ENCODE measurements at places on chromosomes 7 and 10.

- no peak for DNase-seq
Measured at GRCh38 chr7:2478399-2478785, 2.2 kb upstream of the GRIFIN start.

- no peak for DNase-seq
Measured at GRCh38 chr10:8144496-8144895, 90.0 kb downstream of the GATA3 start.

- no peak for DNase-seq
Measured at GRCh38 chr10:60934215-60935175, 9.5 kb downstream of the RHOBTB1 start.

DNA sequence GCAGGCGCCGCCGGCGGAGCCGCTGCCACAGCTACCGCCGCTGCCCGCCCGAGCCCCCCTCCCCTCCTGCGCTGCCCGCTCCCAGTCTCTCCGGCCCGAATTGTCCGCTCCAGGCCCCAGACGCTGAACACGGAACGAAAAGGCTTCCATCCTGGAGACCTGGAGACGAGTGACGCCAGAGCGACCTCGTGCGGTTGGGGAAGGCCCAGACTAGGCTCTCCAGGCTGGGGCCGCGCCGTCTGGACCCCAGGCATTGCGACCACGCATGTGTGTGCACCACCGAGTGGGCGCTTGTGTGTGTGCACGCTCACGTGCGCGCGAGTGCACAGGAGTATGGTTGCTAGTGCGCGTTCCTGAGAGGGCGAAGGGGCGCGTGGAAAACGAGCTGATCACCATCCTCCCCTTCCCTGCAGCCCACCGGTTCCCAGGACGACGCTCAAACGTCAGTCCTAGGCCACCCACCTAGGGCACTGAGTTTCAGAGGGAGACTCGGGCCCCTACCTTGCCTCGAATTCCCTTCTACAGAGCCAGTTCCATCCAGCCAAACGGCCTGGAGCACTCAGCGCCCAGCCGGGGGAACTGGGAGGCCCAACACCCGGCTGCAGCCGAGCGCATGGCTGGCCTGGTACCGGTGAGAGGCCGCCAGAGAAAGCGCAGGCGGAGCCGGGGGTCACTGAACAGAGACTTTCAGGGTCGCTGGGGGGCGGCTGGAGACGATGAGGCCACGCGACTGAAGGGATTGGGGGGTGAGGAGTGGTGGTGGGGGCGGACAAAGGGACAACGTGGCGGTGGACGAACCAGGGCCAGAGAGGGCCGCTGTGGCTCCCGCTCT lies 11.6 kb downstream of the LBX1 start:
- DNase-seq: no peak

DNA sequence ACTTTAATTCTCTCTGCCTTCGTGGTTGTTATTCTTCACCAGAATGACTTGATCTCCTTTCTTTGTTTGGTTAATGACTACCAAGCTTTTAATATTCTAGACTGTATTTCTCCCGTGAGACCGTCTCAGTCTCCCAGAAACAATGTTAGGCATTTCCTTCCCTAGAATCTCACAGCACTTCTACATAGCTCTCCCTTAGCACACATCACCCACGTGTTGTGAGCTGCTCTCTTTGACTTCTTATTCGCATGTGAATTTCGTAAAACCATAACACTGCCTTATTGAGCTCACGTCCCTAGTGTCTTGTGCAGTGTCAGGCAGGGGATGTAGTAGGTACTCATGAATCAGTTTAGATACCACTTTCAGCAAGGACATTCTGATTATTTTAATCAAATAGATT lies 57.5 kb upstream of the MGAM2 start:
- no peak for DNase-seq

GRCh38 chr7:50807026-50807730 lies 24.5 kb upstream of the GRB10 start:
- DNase-seq: no peak

DNA sequence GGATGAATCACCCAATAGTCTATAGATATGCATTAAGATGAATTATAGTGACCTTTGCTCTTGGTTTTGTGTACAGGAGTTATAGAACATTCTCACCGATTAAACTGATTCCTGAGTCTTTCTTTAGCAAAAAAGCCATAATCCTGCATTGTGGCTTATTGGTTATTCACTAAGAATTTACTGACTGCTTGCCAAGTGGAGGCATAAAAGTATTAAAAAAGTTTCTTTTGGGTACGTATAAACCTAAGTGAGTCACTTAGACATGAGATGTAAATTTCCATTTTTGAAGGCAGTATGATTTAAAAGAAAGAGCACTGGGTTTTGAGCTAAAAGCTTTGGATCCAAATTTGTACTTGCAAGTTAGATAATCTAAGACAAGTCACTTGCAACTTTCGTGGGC lies 100.7 kb downstream of the CDK6 start:
- no peak for DNase-seq

DNA sequence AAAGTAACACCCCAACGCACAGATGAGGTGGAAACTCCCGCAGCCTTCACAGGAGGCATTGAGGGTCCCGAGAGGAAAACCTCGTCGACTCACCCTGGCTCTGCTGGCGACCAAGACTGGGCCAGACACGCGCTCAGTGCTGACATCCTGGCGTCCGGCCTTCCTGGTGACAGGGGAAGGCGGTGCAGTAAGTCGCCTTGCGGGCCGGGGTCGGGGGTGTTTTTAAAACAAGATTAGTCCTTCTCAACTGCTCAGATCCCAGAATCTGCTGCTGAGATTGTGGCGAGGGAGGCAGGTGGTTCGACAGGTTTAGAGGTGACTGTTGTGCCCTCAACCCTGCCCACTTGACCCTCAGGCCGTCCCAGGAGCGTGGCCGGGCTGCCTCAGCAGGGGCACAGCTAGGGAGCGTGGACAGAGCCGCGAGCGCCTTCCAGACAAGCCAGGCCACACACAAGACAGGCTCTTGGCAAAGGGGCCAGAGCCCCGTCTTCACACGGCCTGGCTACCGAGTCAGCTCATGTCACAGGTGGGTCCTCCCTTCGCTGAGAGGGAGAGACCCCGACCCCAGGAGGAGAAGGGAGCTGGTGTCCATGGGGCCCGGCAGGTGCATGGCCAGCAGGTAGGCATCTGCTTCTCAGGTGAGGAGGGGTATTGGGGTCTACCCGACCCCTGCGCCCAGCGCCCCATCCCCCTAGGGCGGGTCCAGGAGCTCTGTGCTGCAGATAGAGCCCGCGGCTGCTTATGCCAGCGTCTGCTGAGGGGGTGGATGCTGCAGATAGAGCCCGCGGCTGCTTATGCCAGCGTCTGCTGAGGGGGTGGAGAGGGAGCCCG lies 81.6 kb downstream of the DNAJB6 start:
- no peak for DNase-seq

DNA sequence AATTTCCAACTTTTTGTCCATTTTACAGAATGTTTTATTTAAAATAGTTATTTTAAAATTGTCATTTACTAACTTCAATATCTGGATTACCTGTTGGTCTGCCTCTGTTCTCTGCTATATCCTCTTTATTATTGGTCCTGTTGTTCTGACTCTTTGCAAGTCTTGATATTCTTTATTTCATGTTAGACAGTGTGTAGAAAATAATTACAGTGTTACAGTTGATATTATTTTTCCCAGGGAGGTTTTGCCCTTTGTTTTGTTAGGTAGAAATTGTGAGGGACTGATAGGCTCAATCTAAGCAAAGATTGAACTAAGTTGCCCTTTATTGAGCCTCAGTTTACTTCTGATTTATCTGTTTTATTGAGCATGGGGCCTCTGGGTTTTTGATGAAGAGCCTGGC lies 49.4 kb upstream of the CADPS2 start:
- DNase-seq: no peak

DNA sequence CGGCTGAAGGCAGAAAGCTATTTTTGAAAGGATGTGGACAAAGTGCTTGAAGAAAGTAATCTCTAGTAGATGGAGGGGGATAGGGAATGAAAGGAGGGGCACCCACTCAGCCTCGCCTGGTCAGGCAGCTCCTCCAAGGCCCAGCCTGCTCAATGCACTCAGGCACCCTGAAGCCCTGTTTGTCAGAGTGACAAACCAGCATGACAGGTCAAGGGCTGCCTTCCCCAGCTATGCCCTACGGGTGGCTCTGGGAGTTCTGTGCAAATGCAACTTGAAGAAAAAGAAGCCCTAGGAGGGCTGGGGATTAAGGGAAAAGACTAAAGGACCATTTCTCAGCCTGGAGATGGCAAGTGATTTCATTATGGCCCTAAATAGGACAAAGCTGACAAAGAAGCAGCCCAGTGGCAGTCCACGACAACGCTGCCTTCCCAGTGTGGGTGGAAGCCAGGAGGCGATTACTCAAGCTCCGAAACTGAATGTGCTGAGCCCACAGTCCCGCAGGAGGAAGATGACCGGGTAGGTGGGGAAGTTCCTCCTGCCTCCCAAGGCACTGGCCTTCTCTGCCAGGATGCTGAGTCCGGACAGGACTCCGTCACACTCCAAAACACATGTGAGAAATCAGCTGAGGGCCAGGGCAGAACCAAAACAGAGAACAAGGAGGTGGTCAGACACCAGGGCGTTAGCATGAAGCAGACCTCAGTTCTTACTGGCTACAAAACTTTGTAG lies 16.3 kb downstream of the LIPA start:
- DNase-seq: no peak

DNA sequence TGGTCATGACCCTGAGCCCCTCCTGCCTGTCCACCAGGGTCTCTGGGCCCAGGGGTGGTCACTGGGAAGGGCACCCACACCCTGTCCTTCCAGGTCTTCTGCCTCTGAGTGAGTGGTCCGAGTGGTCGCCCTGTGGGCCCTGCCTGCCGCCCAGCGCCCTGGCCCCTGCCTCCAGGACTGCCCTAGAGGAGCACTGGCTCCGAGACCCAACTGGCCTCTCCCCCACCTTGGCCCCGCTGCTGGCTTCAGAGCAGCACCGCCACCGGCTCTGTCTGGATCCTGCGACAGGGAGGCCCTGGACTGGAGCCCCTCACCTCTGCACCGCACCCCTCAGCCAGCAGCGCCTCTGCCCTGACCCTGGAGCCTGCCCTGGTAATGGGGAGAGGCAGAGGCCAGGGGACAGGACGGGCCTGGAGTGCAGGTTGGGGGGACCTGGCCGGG lies 13.9 kb upstream of the ZNF862 start:
- no peak for DNase-seq

DNA sequence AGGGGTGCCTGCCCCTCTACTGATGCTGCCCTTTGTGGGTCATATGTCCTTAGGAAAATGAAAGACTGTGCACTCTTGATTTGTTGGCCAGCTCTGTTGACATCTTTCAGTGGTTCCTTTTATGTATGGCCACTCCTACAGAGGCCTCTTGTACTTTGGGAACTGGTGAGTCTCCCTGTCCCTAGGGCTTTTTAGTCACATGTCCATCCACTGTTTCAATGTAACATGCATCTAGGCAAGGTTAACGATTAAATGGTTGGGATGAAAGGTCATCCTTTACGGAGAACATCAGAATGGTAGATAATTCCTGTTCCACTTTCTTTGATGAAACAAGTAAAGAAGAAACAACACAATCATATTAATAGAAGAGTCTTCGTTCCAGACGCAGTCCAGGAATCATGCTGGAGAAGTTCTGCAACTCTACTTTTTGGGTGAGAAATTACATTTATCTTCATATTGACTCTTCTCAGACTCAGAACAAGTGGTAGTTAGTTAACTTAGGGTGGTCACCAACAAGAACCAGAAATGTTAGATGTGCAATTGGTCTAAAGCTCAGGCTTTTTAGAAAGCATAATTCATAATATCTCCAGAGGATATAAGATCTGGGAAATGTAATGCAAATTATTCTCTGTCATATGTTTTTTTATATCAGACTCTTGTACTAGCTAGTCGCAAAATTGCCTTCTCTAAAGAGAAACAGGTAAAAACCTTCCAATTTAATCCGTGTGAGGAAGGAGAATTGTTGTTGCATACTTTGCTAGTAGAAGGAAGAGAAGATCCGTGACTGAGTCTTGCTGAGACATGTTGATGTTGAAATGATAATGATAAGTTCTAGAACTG lies at the start of gene ABCC2:
ABCC2 (plus strand) TSS at position 194 of the 840 bp plus-strand sequence; CDS start at position 399, 205 bp downstream.
- no peak for DNase-seq

GRCh38 chr7:21914671-21915070 lies 31.0 kb downstream of the CDCA7L start:
- DNase-seq: no peak

- no peak for DNase-seq
Measured at GRCh38 chr7:79547132-79547531, 93.7 kb upstream of the MAGI2 start.

- no peak for DNase-seq
Measured at GRCh38 chr10:10977978-10978377, 39.7 kb upstream of the CELF2 start.

DNA sequence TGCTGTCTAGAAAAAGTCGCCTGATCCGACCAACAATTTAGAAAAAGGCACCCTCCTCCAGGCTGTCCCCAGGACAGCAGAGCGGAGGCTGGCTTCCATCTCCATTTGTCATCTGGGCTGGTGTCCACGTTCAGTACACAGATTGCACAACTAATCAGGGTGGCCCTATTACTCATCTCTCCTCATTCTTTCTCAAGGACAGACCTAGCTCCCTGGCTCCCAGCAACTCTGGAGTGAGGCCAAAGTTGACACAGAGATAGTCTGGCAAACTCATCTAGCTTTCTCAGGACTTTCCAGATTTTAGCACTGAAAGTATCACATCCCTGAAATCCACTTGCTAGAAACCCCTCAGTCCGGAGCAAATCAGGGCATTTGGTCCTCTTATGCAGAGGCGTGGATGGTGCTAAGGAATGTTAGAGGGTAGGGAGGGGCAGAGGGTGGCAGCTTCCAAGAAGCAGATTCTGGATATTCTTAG lies 75.1 kb downstream of the DNAH11 start:
- DNase-seq: no peak

GRCh38 chr7:28224172-28224571 lies 43.6 kb upstream of the JAZF1 start:
- no peak for DNase-seq

- DNase-seq: no peak
Measured at GRCh38 chr10:12353399-12354242, 4.3 kb downstream of the CAMK1D start.

- no peak for DNase-seq
Measured at GRCh38 chr10:38038932-38039245, 28.4 kb downstream of the ZNF33A start.

DNA sequence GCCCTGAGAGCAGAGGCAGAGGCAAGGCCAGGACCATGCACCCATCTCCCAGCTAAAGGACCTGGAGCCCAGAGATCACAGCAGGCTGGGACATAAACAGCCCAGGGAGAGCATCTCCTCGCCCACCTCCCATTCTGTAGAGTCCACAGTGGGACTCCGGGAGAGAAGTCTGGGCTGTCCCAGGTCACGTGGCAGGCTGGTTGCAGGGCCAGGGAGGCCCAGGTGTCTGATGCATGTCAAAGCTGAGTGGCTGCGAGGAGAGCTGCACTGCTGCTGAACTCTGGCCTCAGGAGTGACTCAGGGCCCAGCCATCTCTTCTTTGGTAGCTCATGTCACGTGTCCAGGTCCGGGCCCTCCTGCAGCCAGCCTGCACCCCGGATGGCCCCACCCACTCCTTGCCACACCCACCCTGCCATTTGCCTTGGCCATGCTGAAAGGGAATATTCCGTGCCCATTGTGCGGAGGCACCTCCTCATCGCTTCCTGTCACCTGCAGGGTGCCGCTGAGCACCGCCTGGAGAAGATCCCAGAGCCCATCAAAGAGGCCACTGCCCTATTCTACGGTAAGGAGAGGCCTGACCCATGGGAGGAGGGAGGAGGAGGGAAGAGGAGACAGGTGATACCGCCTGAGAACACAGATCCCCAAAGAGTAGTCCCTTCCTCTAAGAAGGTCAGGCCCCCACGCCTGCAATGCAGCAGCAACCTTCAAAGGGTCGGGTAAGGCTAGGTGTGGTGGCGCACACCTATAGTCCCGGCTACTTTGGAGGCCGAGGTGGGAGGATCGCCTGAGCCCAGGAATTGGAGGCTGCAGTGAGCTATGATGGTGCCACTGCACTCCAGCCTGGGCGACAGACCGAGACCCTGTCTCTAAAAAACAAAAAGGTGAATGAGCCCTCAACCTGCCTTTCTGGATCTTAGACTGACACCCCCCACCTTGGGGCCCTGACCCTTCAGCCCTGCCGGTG lies 12.6 kb upstream of the SH2B2 start:
- no peak for DNase-seq

Data from activated naive CD4-positive, alpha-beta T cell (primary cell).